Transverse colon (tissue), 4 donors: ENCODE measurements at places on chromosomes 2 and 18.

GRCh38 chr2:171323971-171324528 is 109.7 kb downstream of the METTL8 start:
- H3K4me3 ChIP-seq = no peak overlapping the region
- H3K27ac ChIP-seq = no peak overlapping the region

DNA sequence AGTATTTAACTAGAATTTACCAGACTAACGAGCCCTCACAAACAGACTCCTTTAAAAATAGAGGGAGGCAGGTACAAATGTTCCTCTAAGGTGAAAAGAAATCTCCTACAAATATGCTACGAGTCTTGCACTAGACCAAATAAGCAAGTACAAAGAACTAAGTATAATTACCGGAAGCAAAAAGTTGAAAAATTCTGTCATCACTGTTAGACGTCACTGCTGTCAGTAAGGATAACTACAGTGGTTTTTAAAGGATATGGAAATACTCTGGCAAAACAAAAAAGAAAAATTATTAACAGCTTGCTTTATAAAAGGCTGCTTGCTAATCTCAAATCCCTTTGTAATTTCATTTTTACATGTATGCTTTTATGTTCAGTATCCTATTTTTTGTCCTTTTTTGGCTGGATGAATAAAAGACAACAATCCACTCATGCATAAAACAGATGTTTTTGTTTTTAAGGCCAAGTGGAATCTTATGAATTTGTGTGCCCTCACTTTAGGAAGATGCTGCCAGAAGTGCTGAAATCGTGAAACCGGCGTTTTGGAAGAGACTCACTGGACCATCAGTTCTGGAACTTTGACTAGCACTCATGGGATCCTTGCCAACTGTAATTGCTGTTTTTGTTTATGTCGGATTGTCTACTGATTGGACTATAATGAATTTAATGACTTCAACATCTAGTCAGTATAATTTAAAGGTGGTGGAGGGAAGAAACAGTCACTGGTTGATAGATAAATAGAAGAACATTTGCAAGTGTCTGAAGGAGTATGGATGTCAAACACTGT is 6.7 kb downstream of the ZNF521 start:
- no peak overlapping the region for H3K4me3 ChIP-seq
- no peak overlapping the region for H3K27ac ChIP-seq
- DNase-seq = no peak
- peaks cover 69% of the 10 kb centered on the region for H3K27me3 ChIP-seq
- no peaks in the 10 kb centered on the region for H3K4me1 ChIP-seq
- H3K36me3 ChIP-seq = no peaks in the 10 kb centered on the region

GRCh38 chr2:86623043-86623493 is 597 bp downstream of the RNF103 start:
- H3K27ac ChIP-seq = peak overlapping the region; percentile 96
- peak; percentile 66 for DNase-seq
- H3K4me1 ChIP-seq = peaks cover 25% of the 10 kb centered on the region
- peak overlapping the region; percentile 98 for H3K4me3 ChIP-seq

- peak overlapping the region; percentile 40 for H3K27ac ChIP-seq
- DNase-seq = peak; percentile 78
- H3K4me3 ChIP-seq = no peak overlapping the region
- H3K4me1 ChIP-seq = peaks cover 57% of the 10 kb centered on the region
- H3K36me3 ChIP-seq = no peaks in the 10 kb centered on the region
Observed at GRCh38 chr2:101120124-101120996, 30.8 kb downstream of the TBC1D8 start.

DNA sequence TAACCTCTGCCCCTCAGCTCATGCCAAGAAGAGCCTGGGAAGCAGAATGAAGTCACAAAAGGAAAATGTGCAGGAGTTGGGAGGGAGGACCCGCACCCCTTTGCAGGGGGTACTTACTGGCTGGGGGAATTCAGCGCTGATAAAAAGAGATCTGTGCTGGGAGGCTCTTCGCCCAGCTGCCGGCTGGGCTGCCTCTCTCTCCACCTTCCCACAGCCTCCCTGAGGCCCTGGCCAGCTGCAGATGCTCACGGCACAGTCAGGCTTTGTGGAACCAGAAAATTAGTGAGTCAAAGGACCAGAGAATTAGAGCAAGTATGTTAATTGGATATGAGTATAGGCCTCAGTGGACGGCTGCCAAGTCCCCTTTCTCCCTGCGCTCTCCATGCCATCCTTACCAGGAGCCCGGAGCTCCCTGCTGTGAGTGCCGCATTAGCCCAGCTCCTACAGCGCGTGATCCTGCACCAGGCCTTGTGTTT is 181.7 kb upstream of the SH3BP4 start:
- H3K4me3 ChIP-seq = no peak overlapping the region
- H3K36me3 ChIP-seq = no peaks in the 10 kb centered on the region

- no peaks in the 10 kb centered on the region for H3K27me3 ChIP-seq
- no peak for DNase-seq
- H3K27ac ChIP-seq = no peak overlapping the region
- H3K4me3 ChIP-seq = no peak overlapping the region
- no peaks in the 10 kb centered on the region for H3K4me1 ChIP-seq
- H3K36me3 ChIP-seq = no peaks in the 10 kb centered on the region
Observed at GRCh38 chr18:73976433-73976832, 171.2 kb downstream of the FBXO15 start.

- H3K36me3 ChIP-seq = no peaks in the 10 kb centered on the region
- H3K27ac ChIP-seq = no peak overlapping the region
- H3K4me3 ChIP-seq = no peak overlapping the region
- peaks cover 4% of the 10 kb centered on the region for H3K27me3 ChIP-seq
- no peak for DNase-seq
Observed at GRCh38 chr2:119212139-119212800, 11.4 kb upstream of the STEAP3 start.

DNA sequence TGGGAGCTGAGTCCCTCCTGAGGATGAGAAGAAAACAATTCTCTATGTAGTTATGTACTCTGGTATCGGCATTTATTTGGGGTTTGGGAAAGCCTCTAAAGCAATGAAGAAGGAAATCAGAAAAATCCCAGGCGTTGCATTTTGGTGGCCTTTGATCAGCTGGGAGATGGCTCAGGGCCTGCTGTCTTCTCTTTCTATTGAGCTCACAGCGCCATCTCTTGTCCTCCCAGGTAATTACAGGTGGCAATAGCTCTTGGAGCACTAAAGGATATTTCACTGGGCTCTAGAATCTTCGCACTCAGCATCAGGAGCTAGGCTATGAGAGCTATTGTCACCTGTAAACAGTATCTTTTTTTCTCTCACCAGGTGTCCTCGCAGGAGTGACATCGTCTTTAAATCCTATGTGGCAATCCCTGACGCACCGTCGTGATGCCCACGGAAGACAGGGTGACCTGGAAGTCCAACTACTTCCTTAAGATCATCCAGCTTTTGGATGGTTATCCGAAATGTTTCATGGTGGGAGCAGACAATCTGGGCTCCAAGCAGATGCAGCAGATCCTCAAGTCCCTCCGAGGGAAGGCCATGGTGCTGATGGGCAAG is 76.1 kb upstream of the PMAIP1 start:
- no peak overlapping the region for H3K4me3 ChIP-seq
- H3K4me1 ChIP-seq = no peaks in the 10 kb centered on the region
- H3K36me3 ChIP-seq = no peaks in the 10 kb centered on the region
- no peak overlapping the region for H3K27ac ChIP-seq
- peak; percentile 75 for DNase-seq

DNA sequence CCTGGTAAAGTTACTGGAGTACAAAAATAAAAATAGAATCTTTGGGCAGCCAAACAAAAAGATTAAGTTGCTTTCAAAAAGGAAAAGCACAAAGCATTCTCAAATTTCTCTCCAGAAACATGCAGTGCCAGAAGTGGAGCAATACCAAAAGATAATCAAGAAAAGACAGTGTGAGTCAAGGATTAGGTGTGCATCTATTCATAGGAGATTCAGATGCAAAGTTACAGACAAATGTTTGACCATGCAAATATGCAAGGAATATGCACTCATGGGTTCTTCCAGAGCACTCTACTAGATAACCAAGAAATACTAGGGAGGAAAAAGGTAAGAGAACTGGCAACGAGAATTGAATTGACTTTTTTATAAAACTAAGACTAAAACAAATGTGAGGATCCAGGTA is 51.8 kb upstream of the CDH20 start:
- no peaks in the 10 kb centered on the region for H3K27me3 ChIP-seq
- DNase-seq = no peak
- no peak overlapping the region for H3K4me3 ChIP-seq
- H3K27ac ChIP-seq = no peak overlapping the region

GRCh38 chr18:7062811-7063210 is 54.8 kb downstream of the LAMA1 start:
- no peak for DNase-seq
- H3K27ac ChIP-seq = no peak overlapping the region
- no peaks in the 10 kb centered on the region for H3K36me3 ChIP-seq
- H3K4me3 ChIP-seq = no peak overlapping the region
- H3K27me3 ChIP-seq = no peaks in the 10 kb centered on the region

DNA sequence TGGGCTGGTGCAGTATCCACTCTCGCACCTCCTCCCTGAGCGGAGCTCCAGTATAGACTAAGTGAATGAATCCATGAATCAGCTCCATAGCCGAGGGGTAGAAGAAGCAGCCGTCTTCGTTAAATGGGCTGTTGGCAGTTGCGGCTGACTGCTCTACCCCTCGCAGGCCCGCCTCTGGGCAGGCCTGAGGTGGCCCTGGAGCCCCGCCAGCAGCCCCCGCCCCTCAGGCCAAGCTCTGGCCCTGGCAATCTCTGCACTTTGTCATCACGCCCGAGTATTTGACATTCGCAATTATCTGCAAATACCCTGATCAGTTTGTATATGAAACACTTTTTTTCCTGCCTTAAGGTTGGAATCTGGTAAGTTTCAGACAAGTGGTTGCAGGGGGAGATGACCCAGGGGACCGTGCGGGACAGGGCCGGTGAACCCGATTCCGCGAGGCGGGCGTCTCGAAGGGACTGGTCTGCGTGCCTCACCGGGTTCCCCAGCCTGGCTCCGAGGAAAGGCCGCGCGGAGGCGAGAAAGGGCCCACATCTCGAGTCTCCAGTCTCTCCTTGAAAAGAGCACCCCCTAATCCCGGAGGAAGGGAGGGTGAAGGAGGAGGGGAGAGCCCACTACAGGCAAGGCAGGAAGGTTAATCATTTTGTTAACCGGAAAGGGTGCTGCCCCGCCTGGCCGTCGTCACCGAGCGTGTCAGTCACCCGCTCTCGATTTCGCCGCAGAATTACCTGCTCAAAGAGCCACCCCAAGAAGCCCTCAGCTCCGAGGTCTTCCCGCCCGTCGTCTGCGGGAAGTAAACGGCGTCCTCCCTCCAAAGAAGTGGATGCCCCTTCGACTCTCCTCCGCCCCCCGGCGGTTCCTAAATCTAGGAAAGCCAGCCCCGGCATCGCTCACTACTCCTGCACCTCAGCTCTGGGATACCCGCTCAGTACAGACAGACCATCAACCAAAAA is 11.1 kb upstream of the SATB2 start:
- H3K4me3 ChIP-seq = peak overlapping the region; percentile 98
- peak; percentile 85 for DNase-seq
- H3K27ac ChIP-seq = peak overlapping the region; percentile 90
- no peaks in the 10 kb centered on the region for H3K36me3 ChIP-seq
- peaks cover 99% of the 10 kb centered on the region for H3K27me3 ChIP-seq

- no peaks in the 10 kb centered on the region for H3K4me1 ChIP-seq
- peak; percentile 6 for DNase-seq
- H3K4me3 ChIP-seq = no peak overlapping the region
- no peaks in the 10 kb centered on the region for H3K27me3 ChIP-seq
- H3K27ac ChIP-seq = no peak overlapping the region
Observed at GRCh38 chr2:240462073-240462706, 26.7 kb downstream of the GPC1 start.

DNA sequence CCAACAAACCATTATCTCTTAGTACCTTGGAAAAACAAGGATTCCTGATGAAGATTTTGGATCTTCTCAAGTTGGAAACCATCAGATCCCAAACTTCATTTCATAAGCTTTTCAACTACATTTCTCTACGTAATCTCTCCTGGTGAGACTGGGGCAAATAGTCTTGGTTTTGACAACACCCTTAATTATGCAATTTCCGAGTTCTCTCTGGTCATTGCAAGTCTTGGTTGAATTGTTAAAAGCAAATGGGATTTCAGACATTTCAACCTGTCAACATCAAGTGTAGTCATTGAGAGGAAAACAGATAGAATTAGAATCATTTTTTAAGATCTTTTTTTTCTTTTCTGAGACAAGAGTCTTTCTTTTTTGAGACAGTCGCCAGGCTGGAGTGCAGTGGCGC is 26.2 kb downstream of the KLF7 start:
- peaks cover 26% of the 10 kb centered on the region for H3K4me1 ChIP-seq
- no peaks in the 10 kb centered on the region for H3K27me3 ChIP-seq
- no peak overlapping the region for H3K27ac ChIP-seq
- no peak for DNase-seq
- H3K4me3 ChIP-seq = no peak overlapping the region

DNA sequence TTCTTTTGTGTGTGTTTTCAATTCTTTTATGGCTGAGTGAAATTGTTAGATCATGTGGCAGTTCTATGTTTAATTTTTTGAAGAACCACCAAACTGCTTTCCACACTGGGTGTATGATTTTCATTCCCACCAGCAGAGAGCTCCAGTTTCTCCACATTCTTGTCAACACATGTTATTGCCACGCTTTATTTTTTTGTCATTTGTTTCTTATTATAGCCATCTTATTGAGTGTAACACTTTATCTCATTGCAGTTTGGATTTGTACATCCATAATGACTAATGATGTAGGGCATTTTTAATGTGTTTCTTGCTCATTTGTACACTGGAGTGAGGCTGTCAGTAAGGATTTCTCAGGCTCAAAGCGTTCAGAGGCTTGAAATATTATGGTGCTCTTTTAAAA is 184.2 kb downstream of the PIEZO2 start:
- no peaks in the 10 kb centered on the region for H3K4me1 ChIP-seq
- no peak for DNase-seq
- no peaks in the 10 kb centered on the region for H3K27me3 ChIP-seq
- no peaks in the 10 kb centered on the region for H3K36me3 ChIP-seq
- H3K27ac ChIP-seq = no peak overlapping the region
- no peak overlapping the region for H3K4me3 ChIP-seq

- DNase-seq = no peak
- H3K27me3 ChIP-seq = peaks cover 7% of the 10 kb centered on the region
- H3K27ac ChIP-seq = no peak overlapping the region
Observed at GRCh38 chr2:171651667-171652415, 35.4 kb upstream of the DYNC1I2 start.
